Lung (tissue), 17 donors: ENCODE measurements at places on chromosomes 5 and 9.

GRCh38 chr5:160133918-160134304, 14.7 kb upstream of the PWWP2A start:
- no peak for DNase-seq

DNA sequence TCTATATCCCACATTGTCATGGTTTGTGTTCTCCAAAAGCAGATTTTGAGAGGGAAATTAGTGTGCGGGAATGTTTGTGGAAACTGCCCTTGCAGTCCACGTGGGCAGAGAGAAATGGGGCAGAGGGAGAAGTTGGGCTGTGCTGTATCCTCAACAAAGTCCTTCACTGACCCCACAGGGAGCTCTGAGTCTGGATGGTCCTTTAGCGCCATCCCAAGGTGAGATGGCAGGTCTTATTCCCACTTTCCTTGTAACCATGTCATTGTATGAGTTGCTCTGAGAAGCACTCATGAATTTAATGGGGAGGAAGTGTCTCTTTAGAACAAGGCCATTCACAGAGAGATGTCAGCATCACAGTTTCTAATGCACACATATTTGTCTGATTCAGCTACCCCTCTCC, 127.1 kb downstream of the ANKRD18B start:
- DNase-seq = no peak

GRCh38 chr9:117286245-117286644, 128.6 kb downstream of the ASTN2 start:
- DNase-seq = no peak

- no peak for DNase-seq
These were observed 73.2 kb upstream of the FSTL4 start for GRCh38 chr5:133685402-133686018.

DNA sequence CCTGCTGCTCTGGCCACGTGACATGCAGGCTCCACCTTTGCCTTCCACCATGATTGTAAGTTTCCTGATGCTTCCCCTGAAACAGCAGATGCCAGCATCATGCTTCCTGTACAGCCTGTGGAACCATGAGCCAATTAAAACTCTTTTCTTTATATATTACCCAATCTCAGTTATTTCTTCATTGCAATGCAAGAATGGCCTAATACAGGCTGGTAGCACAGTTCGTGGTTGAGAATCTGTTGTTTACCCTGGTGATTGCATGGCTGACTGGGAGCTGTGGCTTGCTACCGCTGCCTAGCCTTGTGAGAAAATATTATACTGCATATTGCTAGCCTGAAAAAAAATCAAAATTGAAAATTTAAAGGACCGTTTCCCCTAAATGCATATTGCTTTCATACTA, 44.8 kb upstream of the PTPN3 start:
- no peak for DNase-seq

GRCh38 chr5:163561339-163561738, 55.9 kb downstream of the MAT2B start:
- DNase-seq = no peak

- DNase-seq = no peak
These were observed 28.8 kb downstream of the MLLT3 start for GRCh38 chr9:20593537-20593936.

DNA sequence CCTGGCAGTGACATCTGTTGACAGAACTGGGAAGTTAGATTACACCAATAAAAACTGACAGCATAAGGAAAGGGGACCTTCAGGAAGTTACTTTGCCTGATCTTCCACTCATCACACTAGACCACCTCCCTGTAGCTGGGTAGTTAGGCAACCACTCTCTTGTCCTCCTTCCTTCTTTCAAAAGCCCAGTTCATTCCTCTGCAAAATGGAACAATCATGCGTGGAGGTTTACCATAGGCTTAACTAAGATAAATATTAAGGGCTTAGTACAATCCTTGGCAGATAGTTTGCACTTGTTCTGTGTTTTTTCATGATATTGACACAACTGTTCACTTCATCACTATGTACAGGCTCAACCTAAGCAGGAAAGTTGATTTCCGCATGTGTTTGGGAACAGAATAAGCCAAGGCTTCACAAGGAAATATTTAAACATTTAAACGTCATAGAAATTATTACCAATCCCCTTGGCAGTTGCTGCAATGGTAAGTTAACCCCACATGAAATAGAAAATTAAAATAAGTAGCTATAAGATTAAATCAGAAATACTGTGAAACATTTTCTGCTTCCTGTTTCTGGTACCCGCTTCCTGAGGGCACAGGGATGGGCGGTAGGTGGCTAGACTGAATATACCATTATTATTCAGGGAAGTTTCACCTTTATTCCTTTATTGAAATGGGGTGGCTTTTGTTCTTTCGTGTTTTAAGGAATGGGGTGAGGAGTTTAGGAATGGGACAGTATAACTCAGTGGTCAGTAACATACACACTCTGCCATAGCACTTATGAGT, 9.9 kb upstream of the PTGER4 start:
- DNase-seq = no peak

DNA sequence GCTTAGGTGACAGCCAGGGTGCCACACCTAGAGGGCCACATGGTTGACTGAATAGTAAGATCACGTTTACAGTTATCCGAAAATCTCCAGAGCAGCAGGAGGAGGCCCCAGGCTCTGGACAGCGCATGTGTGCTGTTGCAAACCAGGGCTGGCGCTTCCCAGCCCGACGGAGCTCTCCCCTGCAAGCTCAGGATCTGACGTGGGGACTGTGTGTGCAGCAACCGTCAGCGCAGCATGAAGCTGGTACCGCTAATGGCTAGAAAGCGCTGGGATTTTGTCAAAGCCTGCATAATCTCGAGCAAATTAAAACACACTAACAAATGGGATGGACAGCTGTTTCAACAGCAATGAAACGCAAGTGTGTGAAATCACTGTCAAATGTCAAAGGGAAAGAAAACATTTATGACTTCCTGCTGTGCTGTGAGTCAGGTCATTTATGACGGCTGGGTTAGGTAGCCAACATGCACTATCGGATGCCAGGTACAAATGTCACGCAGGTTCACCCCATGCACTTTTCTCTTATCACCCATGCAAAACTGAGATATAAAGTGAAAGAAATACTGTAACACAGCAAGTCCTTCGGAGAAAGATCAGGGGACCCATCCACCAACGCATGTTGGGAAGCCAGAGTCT, 7.5 kb downstream of the SURF4 start:
- no peak for DNase-seq

- DNase-seq = no peak
These were observed 41.6 kb upstream of the LCP2 start for GRCh38 chr5:170338933-170339779.

GRCh38 chr9:129124506-129125069, 13.4 kb downstream of the PTPA start:
- no peak for DNase-seq

GRCh38 chr5:26329562-26330189, 708.7 kb downstream of the CDH9 start:
- peak; percentile 22 for DNase-seq

DNA sequence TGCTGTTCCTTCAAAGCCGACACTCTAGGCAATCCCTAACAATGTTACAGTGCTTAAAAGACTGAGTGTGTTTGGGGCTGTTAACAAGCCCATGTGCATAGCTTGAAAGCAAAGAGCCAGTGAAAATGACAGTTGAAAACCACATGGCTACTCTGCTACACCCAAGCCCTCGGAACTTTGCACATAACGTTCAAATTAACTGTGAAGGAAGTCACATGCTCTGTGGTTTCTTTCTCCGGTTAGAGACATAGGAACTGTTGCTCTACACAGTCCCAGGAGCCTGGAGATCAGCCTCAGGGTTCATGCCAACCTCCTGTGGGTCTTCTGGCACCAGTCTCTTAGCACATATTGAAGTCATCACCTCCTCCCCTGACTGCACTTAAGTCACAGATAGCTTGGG, 51.1 kb downstream of the C9orf152 start:
- no peak for DNase-seq

DNA sequence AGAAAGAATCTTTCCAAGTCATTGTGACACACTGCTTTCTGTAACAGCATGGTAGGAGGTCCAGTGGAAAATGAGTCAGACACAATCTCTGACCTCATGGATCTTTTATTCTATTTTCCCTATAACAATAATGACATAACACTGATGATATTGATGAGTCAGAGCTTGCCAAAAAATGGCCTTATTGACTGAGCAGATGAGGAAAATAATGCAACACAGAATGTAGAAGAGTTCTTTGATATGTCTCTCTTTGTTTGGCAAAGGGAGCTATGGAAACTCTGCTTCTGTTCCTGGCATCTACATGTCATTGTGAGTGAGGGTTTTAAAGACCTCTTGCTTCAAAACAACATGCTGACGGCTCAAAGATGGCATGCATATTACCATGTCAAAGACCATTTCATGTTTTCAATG, 443.1 kb upstream of the ZNF608 start:
- DNase-seq = no peak

DNA sequence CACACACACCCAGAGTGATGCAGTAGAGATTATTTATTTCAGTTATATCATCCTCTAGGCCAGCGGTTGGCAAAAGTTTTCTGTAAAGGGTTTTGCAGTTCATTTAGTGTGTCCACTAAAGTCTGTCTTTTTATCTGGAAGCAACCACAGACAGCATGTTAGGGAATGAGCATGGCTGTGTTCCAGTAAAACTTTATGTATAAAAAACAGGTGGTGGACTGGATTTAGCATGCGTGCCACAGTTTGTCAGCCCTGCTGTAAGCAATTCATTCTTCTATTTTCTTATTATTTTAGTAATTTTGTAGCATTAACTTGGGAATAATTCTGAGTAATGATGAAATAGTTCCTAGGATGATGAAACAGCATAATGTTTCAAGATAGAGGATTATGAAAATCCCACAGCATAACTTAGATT, 51.7 kb downstream of the CCNH start:
- peak; percentile 6 for DNase-seq

DNA sequence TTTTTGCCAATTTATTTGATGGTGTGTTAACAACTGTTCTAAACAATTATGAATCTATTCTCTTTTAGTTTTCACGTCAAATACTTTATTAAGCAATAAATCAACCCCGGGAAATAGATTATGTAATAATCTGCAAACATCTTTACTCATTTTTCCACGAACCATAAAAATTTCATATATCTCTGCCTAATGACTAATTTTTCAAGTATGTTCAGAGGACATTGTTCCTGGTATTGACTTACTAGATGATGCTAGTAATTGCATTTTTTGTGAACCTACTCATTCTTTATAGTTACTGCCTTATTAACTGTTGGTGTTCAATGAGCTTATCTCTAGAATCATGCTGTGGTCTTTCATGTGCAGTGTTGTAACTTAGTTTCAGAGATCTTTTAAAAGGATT, 41.0 kb upstream of the FBN2 start:
- DNase-seq = no peak

GRCh38 chr5:61866930-61867329, 439.1 kb upstream of the KIF2A start:
- no peak for DNase-seq

DNA sequence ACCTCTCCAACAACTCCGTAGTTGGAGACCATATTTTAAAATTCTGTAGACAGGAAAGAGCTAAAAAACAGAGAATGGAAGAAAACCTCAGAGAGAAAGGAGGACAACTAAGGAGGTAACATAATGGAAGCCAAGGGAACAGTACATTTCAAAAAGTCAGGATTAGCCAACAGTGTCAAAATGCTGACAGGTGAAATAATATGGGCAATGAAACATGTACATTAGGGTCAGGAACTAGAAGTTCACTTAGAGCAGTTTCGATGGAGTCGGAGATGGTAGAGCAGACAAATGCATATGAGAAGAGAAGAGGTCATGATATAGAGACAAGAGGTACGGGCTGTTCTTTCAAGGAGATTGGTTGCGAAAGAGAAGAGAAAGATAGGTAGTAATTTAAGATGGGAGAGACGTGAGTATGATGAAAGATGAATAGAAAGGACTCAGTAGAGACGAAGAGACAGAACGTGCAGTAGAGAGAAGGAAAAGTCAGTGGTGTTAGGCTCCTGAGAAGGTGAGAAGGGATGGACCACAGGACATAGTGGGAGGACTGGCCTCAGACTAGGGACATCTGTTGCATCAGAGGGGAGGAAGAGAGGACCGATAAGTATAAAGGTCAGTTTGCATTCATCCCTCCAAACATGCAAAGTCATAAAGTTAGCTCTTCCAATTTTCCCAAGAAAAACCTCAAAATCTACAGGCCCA, 25.6 kb downstream of the NRG2 start:
- no peak for DNase-seq

DNA sequence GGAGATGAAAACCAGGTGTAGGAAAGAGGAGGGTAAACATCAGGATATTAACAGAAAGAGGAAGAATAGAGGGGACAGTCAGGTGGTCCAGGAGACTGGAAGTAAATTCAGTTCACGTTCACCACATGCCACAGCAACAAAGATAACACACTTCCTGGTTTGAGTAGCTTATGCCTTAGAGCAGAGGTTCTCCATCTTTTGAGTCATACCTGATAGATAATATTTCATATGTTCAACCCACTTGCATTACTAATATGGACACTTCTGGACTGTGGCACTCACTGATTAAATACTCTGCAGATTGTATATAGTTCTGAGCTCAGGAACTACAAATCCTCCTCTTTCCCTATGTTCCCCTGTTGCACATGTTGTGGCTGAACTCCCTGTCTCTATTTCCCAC, 179.9 kb upstream of the NR3C1 start:
- no peak for DNase-seq

DNA sequence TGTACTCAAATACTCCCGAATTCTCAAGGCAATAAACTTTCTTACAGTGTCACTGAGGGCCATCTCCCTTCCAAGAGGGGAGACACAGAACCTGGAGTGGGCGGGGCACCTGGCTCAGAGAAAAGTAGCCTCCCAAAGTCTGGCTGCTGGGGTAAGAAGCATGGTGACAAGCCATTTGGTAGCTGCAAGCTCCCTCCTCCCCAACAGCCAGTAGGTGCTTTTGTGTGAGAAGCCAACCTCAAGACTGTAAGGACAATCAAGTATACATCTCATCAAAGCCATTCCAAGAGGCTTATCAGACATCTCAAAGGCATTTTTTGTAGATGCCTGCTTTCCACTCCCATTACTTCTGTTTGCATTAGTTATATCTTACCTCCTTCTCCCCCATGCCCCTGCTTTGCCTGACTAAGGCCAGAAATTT, 1.4 kb downstream of the DAB2 start:
- DNase-seq = no peak

DNA sequence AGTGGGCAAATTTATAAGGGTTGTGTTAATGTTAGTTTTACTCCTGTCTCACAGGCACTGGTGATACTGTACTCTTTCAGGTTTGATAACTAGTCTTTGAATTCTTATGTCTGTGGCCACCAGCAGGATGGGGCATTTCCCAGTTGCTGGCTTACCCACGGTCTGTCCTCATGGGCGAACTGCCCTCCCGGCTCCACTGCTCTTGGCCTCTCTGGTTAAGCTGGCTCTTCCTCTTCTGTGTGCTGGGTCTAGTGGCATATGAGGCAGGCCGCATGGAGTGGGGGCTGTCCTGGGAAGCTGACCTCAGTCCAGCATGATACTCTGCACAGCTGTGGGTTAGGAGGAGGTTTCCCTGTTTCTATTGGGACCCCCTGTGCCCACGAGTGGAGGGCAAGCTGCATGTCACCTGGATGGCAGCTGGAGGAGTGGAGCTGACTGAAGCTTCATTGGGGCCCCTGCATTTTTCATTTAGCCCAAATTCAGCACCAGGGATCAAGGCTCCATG, 19.5 kb downstream of the PHF2 start:
- no peak for DNase-seq
